ENCODE measurements at places on chromosomes 6 and 20. TPM values are rescaled to one million over a fixed set of nuclear protein-coding genes. Genes with fewer than 3 reads are reported as not detected.

HLA-DRA gene
- total RNA-seq = not detected

C6orf120 gene
- 17.0 TPM for total RNA-seq

FUCA2 gene
- total RNA-seq = 52.8 TPM

VNN1 gene
- total RNA-seq = 0.12 TPM

C20orf204 gene
- 2.1 TPM for total RNA-seq

ZFP64 gene
- total RNA-seq = 16.2 TPM

DAAM2 gene
- total RNA-seq = not detected

PDYN gene
- not detected for total RNA-seq

SMLR1 gene
- not detected for total RNA-seq

TJAP1 gene
- 40.0 TPM for total RNA-seq

BCAS1 gene
- total RNA-seq = 0.35 TPM

MLIP gene
- total RNA-seq = not detected

CALHM4 gene
- total RNA-seq = not detected

ZSWIM3 gene
- total RNA-seq = 2.1 TPM
